ENCODE measurements at places on chromosomes 1 and 21.

DNA sequence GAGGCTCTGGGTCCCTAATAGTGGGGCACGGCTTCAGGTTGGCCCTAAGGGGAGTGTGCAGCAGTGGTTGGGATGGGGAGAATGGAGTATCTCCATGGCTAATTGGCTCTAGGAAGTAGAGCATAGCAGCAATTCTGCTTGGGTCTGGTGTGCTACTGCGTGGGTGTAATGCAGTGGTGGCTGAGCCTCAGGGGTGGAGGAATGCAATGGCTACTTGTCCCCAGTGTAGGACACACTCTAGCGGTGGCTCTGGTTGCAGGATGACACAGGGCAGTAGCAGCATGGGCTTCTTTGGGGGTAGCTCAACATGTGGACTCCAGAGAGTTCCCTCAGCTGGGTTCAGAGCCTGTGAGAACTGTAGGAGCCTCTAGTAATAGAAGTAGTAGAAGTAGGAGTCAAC is 91.2 kb upstream of the FAM78B start:
- no peak for DNase-seq

DNA sequence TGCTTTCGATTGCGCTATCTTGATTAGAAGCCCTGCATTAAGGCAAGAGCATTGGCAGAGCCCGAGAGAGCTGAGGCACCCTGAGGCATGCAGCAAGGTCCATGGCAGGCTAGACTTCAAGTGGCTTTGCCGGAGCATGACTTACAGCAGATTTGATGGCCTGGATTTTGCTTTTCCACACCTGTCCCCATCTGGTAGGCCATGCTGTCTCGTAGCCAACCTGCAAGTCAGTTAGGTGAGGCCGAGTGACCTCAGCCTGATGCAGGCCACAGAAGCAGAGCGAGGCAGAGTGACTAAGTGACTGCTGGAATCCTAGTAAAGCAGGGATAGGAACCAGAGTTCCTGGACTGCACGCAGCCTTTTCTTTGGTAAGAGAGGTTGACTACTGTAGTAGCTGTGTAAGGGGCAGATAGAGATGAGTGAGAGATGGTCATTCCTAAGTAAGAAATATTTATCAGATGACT is 148.9 kb downstream of the PBX1 start:
- DNase-seq, result no peak

DNA sequence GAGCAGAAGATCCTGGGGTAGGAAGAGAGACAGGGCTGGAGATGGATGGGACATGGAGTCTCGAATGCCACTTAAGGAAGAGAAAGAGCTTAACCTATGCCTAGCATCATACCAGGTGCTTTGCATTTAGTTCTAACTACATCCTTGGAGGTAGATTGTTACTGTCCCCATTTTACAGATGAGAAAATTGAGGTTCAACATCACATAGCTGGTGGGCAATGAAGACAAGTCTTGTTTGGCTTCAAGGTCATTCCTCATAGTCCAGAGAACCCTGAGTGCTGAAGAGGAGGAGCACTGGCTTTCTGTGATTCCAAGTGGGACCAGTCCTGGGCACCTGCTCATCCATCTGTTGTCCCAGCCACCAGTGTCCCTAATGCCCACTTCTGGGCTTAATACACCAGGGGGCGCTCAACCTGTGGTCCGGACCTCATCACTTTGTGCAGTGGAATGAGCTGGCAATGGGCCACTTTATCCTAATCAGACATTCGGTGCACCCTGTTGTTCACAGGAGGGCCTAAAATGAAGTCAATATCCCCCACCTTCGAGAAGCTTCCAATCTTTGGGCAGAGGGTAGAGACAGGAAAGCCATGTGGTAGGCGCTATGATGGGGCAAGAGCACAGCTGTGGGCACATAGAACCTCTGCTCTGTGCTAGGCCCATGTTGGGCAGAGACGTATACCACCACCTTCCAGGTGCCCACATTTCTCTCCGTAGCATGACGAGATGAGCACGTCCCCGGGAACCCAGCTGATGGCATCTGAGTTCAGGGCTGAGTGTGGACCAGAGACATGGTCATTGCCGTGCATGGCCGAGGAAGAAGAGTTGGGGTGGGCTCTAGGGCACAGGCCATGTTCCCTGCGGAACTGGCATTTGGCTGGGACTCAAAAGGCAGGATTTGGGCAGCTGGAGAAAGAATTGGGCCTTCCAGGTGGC is 9.2 kb downstream of the RPS6KA1 start:
- no peak for DNase-seq

- no peak for DNase-seq
Observed at GRCh38 chr1:33659641-33660040, 187.2 kb downstream of the ZSCAN20 start.

All from NCI-H1092 (cell line).